Activated T-helper 1 cell treated with anti-CD3 and anti-CD28 coated beads, Interleukin-2, amount 50 U/mL, for 16 hours (primary cell): ENCODE measurements at places on chromosomes 5 and 9.

DNA sequence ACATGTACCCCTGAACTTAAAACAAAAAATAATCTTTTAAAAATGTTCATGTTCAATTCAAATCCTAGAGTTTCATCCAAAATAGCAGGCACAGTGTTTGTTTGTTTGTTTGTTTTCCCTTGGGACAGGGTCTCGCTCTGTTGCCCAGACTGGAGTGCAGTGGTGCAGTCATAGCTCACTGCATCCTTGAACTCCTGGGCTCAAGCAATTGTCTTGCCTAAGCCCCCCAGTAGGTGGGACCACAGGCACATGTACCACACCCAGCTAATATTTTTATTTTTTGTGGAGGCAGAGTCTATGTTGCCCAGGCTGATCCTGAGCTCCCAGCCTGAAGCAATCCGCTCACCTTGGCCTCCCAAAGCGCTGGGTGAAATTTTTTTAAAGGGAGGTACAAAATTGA lies 5.0 kb upstream of the POLR1E start:
- no peak for DNase-seq

DNA sequence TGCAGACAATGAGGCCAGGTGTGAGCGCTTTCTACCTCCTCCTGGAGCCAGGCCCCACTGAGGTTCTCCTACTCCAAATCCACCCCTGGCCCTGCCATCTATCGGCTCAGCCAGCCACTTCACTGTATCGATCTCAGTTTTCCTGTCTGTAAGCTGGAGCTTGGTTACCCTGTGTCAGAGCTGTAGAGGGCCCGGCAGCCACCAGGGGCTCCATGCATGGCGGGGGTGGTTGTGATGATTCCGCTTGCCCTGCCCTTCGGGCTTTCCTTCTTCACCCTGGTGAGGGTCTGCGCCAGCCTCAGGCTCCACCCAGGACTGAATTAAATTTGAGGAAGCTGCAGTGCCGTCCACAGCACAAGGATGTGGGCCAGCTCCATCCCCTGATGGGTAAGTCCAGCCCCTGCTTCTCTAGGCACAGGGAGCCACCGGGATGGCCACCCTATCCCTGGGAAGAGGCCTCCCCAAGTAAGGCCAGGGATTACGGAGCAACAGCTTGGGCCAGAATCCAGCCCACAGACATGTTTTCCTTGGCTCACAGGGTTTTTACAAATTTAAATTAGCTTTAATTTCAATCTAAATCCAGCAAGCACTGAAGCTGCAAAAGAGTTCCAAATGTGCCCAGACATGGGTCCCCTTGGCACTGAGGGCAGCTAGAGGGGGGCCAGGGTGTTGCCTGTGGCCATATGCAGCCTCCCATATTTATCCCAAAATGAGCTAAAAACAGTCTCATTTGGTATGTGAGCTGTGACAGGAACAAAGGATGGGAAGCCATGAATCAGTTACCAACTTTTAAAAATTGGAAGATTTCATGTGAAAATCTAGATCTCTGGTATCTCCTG lies 89.1 kb upstream of the FBXW11 start:
- no peak for DNase-seq

DNA sequence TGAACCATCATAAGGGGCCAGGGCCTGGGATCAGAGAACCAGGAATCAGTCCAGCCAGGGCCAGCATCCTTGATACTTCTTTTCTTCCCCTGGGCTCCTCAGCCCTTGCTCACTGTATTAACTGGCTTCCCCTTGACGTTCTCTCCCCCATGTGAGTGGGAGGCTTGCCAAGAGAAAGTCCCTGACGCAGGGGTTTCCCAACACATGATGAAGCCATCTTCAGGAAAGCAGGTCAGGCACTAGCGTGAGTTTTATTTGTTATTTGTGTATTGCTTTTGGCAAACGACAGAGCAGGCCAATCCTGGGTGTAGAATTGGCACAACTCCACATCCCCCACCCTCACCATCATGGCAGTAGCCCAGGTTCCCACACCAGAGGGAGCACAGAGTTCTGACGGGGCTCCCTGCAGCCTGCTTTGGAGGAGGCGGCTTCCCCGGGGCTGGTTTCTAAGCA lies 165.5 kb upstream of the NFIL3 start:
- no peak for DNase-seq

DNA sequence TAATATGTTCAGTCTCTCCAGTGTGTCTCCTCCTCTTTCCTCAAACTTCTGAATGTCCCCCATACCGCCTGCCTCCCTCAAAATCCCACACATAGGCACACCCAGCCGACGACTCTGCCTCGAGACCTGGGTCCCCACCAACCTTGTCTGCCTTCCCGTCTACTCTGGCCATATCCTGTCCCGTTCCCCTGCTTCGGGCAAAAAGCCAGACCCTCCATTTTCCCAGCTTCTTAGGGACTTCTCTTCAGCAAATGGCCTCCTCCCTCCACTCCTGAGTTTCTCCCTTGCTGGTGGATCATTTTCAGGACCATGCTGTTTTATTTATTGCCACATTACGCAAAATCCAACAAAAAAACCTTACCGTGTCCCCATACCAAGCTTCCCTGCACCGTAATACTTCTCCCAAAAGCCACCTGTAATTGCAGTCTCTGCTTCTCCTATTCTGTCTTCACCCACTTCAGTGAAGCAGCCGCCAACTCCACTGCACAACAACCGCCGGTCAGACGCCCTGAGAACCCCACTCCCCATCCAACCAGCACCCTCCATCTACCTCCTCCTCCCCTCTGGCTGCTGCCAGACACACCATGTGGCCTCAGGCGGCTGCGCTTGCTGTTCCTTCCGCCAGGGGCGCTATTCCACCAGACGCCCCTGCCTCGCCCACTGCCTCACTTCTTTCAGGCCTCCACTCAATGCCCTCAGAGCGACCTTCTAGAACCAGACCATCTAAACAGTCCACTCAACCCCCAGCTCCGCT lies 117.0 kb downstream of the TRPM6 start:
- DNase-seq = no peak

DNA sequence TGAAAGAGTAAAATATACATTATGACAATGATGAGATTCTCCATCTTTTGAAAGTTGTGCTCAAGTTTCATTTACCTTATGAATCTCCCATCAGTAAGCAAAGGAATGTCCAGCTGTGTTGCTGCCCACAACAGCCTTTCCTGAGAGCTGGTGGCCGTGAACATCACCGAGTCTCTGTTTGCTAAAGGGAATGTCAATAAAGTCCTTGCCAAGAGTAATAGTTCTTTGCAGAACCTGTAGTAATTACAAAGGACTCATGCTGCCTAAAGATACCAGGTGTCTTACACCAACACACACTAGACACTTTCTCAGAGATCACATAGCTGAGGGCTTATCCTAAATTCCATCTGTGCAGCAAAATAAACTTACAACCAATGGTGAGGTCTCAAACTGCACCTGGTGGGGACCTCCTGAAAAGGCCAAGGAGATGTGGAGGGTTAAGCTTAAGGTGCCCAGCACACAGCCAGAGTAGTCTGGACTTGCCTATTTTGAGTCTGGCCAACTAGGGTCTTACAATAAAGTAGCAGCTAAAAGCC lies 111.1 kb upstream of the DAPK1 start:
- DNase-seq = no peak

DNA sequence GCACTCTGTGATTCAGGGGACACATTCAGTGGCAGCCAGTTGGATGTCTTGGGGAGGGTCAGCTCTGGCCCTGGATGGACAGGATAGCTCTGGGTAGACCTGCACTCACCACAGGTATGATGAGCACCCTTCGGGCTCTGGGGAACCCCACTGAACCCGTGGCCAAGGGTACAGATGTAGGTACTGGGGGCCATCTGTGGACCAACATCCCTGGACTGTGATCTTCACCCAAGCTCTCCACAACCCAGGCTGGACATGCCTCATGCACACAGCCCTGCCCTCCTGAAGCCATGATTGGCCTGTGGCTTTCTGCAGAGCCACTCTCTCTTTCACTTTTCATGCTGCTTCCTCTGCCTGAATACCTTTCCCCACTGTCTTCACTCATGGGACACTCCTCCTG lies 15.6 kb upstream of the ACSL6 start:
- DNase-seq = no peak

GRCh38 chr9:127692071-127692470 lies 14.7 kb upstream of the CFAP157 start:
- DNase-seq = no peak

DNA sequence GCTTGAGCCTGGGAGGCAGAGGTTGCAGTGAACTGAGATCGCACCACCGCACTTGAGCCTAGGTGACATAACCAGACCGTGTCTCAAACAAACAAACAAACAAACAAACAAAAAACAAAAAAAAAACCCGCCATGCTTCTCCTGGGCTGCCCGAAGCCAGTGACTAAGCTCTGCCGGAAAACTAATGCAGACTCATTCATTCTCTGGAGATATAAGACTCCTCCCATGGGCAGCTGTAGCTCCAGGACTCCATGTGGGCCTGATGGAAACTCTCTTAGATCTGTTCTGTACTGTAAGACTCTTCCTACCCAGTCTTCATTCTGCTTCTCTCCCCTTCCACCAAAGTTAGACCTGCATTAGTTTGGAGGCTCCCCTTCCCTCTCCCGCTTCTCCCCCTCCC lies 11.1 kb downstream of the GLDC start:
- DNase-seq = no peak

- DNase-seq = no peak
Measured at GRCh38 chr9:3980212-3980611, 319.7 kb downstream of the GLIS3 start.

DNA sequence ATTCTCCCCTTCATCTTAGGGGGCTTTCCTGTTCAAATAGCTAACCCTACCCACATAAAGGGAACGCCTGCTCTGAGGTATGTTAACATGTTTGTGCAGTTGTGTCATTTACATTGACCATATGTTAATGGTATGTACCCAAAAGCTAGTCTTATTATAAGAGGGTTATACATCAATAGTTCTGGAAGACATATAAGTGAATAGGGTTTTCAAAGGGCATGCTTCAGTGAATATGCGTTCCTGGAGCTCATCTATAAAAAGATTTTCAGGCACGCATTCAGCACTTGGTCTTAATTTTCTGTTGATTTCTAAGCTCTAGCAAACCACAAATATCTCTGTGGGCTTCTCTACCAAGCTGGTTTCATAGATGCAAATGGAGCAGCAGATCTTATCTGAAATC lies 766.1 kb downstream of the IRX1 start:
- DNase-seq = no peak

DNA sequence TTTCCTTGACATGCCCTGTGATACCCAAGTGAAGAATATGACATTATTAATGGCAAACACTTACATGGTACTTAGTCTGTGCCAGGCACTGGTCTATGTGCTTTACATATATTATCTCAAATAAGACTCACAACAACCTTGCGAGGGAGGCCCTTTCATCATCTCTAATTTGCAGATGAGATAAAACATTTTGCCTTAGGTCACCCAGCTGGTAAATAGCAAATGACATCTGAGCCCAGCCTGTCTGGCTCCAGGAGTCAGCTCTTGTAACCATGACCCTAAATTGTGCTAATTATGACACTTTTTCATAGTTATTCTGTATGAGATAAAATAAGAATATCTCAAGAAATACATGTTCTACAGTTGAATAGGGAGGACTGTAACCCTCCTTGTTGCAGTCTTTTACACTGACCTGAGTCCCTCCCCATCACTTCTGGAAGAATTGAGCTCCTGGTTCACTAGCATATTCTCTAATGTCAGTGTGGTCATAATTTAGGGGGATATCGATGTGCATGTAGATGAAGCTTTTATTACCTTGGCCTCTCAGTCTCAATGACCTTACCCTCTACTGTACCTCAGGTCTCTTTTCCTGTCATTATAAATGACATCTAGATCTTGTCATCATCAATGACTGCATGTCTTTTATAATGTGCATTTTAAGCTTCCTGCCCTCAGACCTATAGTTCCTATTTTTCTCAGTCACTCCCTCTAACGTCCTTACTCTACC lies 126.1 kb upstream of the HAPLN1 start:
- DNase-seq = no peak

- DNase-seq = no peak
Measured at GRCh38 chr9:111783424-111783823, 11.3 kb downstream of the SHOC1 start.

- DNase-seq = no peak
Measured at GRCh38 chr5:45800331-45800730, 104.2 kb upstream of the HCN1 start.

DNA sequence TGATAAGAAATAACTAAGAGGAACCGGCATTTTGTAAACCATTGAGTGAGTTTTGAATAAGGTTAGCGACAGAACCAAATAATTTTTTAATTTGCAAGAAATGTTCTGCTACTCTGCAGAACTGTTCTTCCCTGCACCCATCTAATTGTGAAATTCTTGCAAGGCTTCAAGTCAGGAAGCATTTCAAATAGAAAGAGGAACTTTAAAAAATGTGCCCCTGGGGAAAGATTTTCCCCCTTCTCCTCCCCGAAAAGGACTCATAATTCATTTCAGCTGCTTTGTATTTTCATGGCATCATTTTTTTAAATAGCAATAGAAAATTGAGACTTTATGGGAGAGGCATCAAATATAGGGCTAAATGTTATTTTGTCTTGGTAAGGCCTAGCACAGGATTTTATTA lies 180.9 kb upstream of the ANKRD55 start:
- no peak for DNase-seq

GRCh38 chr5:5219541-5219940 lies 79.4 kb downstream of the ADAMTS16 start:
- DNase-seq = no peak

DNA sequence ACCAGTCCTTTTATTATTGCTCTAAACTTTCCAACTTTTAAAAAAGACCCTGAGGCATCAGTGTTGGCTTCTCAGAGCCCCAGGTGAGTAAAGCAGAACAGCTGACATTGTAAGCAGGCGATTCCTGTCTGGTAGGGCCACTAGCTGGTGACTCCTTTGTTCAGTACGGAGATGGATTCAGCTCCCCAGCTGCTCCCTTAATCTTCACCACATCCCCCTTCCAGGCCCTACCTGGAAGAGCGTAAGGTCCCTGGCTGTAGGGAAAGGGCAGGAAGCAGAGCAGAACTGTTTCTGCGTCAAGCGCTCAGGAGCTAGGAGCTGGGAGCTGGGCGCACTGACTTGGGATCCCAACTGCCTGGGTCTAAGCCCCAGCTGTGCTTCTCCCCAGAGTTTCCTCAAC lies 203.7 kb upstream of the TAS2R1 start:
- no peak for DNase-seq

DNA sequence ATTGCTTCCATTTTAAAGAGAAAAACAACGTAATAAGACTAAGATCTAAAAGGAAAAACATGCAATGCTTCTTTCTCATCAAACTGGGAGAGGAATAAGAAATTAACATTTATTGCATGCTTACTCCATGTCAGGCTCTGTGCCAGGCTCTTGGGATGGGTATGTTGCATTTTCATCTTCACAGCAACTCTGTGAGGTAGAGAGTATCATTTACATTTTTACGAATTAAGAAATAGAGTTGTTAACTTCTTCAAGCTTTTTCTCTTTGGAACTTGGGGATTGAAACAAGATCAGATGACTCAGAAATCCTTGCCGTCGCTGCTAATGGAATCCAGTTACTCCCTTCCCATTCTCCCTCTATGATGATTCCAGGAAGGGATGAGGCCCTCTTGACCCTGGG lies 39.5 kb downstream of the PDE8B start:
- no peak for DNase-seq

DNA sequence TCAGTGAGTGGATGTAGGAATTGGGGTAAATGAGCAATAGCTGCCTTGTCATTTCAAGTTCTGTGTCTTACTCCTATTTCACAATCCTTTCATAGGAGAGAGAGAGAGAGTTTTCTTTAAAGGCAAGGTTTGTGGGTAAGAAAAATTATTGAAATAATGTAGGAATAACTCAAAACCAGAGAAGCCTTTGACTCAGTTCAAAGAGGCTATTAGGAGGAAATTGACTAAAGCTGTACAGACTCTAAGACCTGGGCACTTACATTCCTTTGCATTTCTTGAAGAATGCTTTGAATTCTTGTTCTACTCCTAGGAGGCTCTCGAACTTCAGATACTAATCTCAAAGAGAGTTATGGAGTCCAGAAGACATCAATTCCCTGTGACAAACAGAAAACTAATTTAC lies 257.1 kb downstream of the FBXL7 start:
- no peak for DNase-seq
